ENCODE measurements at places on chromosomes 4 and X.

DNA sequence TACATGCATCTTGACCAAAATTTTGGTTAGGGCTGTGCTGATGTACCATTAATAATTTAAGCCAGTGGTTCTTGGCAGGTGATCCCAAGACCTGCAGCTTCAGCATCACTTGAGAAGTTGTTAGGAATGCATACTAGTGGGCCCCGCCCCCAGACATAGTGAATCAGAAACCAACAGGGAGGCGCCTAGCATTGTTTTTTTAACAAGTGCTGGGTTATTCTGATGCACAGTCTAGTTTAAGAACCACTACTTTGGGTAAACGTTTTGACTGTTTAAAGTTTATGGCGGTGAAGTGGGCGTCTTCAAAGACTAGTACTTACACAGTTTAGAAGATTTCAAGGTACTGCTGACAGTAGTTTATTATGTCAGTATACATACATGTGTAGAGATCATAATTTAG is 23.6 kb downstream of the FAM199X start:
- no peak for DNase-seq

DNA sequence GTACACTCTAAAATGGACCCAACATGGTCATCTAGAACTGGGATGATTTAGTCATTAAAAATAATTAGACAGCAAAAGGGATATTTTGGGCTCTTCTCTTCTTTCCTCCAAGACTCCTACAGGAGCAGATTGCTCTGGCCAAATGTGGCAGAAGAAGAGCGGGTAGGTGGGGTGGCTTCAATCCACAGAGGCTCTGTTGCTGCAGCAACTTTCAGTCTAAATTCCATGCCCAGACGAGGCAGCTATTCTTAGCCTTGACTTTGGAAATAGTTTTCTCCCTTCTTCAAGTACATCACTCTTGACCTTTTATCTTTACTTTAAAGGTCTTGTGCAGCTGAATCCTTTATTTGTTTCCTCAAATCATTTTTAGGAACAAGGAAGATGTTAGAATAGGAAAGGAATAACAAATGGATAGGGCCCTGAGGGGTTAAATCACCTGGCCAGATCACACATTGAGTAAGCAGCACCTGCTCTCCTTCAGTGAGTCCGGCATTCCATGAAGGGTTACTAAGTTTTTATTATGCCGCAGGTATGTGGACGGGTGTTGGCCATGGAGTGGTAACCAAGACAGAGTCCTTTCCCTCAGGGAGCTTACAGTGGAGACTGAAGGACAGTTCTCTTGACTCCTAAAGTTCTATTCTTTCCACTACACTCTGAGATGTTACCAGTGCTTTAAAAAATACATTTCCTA is 19.3 kb upstream of the SORBS2 start:
- DNase-seq = no peak

- no peak for DNase-seq
Measured at GRCh38 chr4:84956014-84956413, 10.5 kb downstream of the WDFY3 start.

DNA sequence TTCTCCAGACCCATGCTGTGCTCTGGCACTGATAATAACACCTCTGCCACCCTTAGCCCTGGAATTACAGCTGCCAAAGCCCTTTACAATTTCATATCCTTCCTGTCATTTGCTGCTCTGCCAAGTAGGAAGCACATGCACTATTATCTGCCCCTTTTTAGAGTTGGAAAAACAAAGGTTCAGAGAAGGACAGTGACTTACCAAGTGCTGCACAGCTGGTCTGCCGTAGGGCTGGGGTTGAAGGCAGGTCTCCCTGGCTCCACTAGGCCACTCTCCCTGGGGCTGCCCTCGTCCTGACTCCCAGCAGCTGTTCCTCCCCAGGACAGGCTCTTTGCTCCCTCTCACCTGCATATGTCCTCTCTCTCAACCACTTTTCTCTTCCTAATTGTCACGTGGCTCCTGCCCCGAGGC is 73.4 kb downstream of the ANAPC4 start:
- DNase-seq = no peak

- DNase-seq = no peak
Measured at GRCh38 chr4:129455482-129455881, 359.5 kb downstream of the C4orf33 start.

- DNase-seq = no peak
Measured at GRCh38 chr4:102503301-102503746, 2.2 kb downstream of the NFKB1 start.

DNA sequence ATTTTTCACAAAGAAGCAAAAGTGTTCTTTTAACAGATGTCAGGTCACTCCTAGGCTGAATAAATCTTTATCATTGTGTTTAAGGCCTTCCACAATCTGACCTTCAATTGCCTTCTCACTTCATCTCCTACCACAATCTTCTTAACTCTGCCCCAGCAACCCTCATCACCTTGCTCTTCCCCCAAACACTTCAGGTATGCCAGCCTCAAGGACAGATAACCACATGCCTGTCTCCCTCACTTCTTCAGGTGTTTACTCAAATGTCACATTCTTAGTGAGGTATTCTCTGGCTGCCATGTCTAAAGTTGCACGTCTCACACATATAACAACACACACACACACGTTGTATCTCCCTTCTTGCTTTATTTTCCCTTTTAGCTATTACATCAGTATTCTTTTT is 146.5 kb downstream of the ANKRD50 start:
- no peak for DNase-seq
